ENCODE measurements at places on chromosomes 12 and 14. TPM values are rescaled to one million over a fixed set of nuclear protein-coding genes. Genes with fewer than 3 reads are reported as not detected.

ZNF641 gene
- 9.0 TPM for total RNA-seq

GRCh38 chr14:92578511-92578910 is 64.9 kb downstream of the RIN3 start:
- peak; percentile 25 for DNase-seq

DNA sequence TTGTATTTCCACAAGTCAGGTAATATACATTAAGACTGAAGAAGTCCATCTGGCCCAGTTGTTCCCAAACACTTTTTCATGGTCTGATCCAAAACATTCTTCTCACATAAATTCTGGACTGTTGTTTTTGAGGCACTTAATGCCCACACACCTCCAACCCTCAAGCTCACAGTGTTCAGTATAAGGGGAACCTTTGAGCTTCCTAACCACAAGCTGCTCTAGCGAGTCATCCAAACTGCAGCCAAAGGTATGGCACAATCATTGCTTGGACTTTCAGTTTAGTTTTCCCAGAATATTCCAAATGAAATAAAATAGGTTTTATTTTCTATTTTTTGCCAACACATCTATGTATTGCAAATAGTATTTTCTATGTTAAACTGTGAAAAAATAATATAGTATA is 103.0 kb downstream of the PUS7L start:
- peak; percentile 56 for DNase-seq

- DNase-seq = no peak
Measured at GRCh38 chr12:77325511-77326236, 260.3 kb upstream of the E2F7 start.

- no peak for DNase-seq
Measured at GRCh38 chr12:121673013-121673511, 3.6 kb upstream of the MORN3 start.

- no peak for DNase-seq
Measured at GRCh38 chr14:69842686-69843420, 36.4 kb upstream of the SMOC1 start.

DNA sequence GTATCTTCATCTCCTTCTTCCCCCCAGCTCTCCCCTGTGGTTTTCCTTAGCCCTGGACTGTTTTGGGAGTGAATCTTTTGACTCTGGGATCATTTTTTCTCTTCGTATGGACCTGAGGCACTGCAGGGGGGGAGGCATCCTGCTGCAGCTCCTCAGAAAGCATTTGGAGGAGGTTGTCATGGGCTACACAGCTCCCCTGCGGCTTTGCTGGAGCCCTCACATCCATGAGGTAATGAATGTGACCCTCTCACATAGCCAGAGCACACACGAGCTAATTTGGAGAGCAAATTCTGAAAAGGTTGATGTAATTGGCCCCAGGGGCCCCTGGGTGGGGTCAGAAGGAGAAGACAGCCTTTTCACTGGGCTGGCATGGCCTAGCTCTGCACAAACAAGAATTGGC is 110.9 kb downstream of the PAH start:
- DNase-seq = no peak

DNA sequence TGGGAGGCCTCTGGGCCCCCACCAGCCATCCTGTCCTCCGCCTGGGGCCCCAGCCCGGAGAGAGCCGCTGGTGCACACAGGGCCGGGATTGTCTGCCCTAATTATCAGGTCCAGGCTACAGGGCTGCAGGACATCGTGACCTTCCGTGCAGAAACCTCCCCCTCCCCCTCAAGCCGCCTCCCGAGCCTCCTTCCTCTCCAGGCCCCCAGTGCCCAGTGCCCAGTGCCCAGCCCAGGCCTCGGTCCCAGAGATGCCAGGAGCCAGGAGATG is 729 bp upstream of the GAPDH start:
- no peak for DNase-seq
